ENCODE measurements at places on chromosomes 12 and 14. TPM values are rescaled to one million over a fixed set of nuclear protein-coding genes. Genes with fewer than 3 reads are reported as not detected.

DNA sequence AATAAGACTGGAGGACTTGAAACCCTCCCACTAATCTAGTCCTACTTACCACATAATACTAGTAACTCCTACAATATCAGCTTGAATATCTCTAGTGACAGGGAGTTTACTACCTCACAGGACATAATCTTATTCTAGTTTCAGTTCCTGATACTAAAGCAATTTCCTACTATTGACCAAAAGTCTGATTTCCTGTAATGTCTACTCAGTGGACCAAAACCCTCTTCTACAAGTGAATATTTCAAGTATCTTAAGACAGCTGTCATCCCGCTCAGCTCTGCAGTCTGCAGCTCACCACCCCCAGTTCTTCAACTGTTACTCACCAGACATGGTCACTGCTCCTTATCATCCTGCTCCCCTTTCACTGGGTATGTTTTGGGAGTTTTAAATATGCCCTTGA lies 70.8 kb upstream of the TMCC3 start:
- no peak overlapping the region for H3K4me3 ChIP-seq
- no peaks in the 10 kb centered on the region for H3K36me3 ChIP-seq
- no peak overlapping the region for H3K27ac ChIP-seq
- no peaks in the 10 kb centered on the region for H3K27me3 ChIP-seq

GRCh38 chr14:104843442-104844305 lies 21.4 kb upstream of the CEP170B start:
- no peak overlapping the region for H3K4me3 ChIP-seq
- peaks cover 43% of the 10 kb centered on the region for H3K27me3 ChIP-seq
- peaks cover 4% of the 10 kb centered on the region for H3K4me1 ChIP-seq
- H3K27ac ChIP-seq = no peak overlapping the region
- DNase-seq = no peak

GRCh38 chr12:70920891-70921290 lies 353 bp upstream of the PTPRR start:
- no peak overlapping the region for H3K4me3 ChIP-seq
- H3K27ac ChIP-seq = no peak overlapping the region
- H3K36me3 ChIP-seq = peaks cover 3% of the 10 kb centered on the region
- H3K4me1 ChIP-seq = no peaks in the 10 kb centered on the region

DNA sequence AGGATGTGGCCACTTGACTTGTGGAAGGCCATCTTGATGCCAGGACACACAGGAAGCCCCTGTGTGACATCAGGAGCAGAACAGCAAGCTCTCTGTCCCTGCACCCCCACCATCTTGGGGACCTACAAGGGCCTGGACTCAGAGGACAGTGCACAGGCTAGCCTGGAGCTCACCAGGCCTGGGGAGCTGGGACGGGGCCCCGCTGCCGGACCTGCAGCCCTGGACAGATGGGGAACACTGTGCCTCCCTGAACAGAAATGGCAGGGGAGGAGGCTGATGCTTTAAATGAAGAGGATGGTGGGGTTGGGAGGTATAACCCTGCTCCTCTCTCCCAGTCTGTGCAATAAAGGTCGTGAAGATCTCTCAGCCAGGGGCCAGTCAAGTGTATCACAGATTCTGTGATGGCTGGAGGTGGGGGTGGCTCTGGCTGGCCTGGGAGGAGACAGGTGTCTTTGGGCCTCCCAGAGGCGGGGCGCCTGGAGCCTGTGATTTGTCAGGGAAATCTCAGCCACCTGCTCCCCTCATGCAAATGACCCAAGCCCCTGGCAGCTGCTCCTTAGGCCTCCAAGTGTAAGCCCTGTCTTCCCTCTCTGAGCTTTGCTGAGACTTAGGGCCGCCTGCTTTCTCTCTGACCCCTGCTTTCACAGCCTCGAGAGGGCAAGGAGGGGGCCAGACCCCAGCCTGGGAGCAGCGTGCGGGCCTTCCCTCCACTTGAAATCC lies 1.1 kb upstream of the GNB3 start:
- no peak overlapping the region for H3K4me3 ChIP-seq
- H3K36me3 ChIP-seq = no peaks in the 10 kb centered on the region
- H3K4me1 ChIP-seq = peaks cover 5% of the 10 kb centered on the region
- DNase-seq = no peak

GRCh38 chr14:56297449-56297848 lies 179.2 kb downstream of the PELI2 start:
- no peaks in the 10 kb centered on the region for H3K27me3 ChIP-seq
- no peak overlapping the region for H3K27ac ChIP-seq
- H3K4me1 ChIP-seq = no peaks in the 10 kb centered on the region
- H3K4me3 ChIP-seq = no peak overlapping the region
- DNase-seq = no peak

TSHR gene
- total RNA-seq = not detected

DNA sequence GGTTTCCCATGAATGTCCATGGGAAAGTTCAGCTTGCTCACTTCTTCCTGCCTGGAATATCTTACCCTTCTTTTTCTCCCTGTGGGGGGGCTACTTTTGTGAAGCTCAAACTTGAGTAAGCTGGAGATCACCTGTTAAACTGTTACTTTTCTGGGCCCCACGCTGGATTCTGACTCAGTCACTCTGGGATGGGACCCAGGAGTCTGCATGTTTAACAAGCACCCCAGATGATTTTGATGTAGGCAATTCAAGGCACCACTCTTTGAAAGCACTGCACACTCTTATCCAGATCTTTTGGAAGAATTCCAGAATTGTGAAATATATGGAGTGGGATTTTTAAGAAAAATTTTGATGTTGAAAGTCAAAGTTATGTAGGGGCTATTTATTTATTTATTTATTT lies 46.3 kb upstream of the IGF1 start:
- no peak for DNase-seq
- no peak overlapping the region for H3K4me3 ChIP-seq
- H3K27ac ChIP-seq = no peak overlapping the region
- H3K36me3 ChIP-seq = no peaks in the 10 kb centered on the region
- H3K4me1 ChIP-seq = no peaks in the 10 kb centered on the region

TPH2 gene
- total RNA-seq = not detected

TAS2R14 gene
- total RNA-seq = 0.97 TPM

DNA sequence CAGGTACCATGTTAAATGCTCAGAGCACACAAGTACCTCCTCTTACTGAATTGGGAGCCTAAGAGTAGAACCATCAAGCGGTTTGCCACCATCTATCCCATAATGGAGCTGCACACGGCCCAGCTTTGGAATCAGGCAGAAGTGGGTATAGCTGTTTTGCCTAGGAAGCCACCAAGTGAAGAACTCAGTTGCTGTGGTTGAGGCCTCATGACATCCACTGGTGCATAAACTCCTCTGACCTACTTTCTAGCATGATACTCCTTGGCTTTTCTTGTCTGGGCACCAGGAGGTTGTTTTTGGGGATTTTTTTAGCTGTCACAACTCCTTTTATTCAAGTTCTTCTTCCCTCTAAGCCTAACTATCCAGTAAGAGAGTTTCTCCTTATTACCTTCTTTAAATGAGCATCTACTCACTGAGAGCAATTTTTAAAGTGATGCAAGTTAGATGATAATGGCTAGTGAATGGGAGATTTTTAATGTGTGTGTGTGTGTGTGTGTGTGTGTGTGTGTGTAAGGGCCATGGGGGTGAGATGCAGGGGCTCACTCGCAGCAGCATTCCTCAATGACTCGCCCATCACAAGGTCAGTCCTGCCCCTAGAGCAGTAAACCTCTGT lies 20.9 kb upstream of the KRAS start:
- H3K4me1 ChIP-seq = peaks cover 10% of the 10 kb centered on the region
- no peak overlapping the region for H3K4me3 ChIP-seq

GRCh38 chr12:108955225-108955835 lies 65.5 kb downstream of the SVOP start:
- DNase-seq = no peak
- no peaks in the 10 kb centered on the region for H3K27me3 ChIP-seq
- no peaks in the 10 kb centered on the region for H3K36me3 ChIP-seq
- no peak overlapping the region for H3K4me3 ChIP-seq
- no peak overlapping the region for H3K27ac ChIP-seq

- no peak overlapping the region for H3K27ac ChIP-seq
- no peak overlapping the region for H3K4me3 ChIP-seq
- DNase-seq = no peak
- no peaks in the 10 kb centered on the region for H3K27me3 ChIP-seq
- no peaks in the 10 kb centered on the region for H3K4me1 ChIP-seq
Measured at GRCh38 chr12:18283831-18284230, 22.5 kb downstream of the PIK3C2G start.

DNA sequence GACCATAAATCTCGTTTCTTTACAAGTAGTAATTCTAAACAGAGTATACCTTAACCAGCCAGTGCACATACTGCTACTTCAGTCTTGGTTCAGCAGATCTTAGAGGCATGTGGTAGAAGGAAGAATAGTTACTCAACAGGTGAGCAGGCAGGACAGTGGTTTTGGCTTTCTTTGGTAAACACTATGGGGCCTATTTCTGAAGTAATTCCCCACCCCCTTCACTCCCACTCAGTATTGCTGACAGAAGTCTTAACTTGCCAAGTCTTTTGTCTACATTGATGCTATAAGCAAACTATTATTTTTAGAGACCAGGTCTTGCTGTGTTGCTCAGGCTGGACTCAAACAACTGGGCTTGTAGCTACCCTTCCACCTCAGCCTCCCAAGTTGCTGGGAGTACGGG lies 68.5 kb downstream of the FBXO34 start:
- H3K27ac ChIP-seq = peak overlapping the region; percentile 19
- no peak overlapping the region for H3K4me3 ChIP-seq
- H3K4me1 ChIP-seq = peaks cover 69% of the 10 kb centered on the region
- peaks cover 6% of the 10 kb centered on the region for H3K36me3 ChIP-seq

GRCh38 chr12:126295652-126296051 lies 1230.4 kb downstream of the AACS start:
- no peak overlapping the region for H3K27ac ChIP-seq
- H3K36me3 ChIP-seq = no peaks in the 10 kb centered on the region
- no peaks in the 10 kb centered on the region for H3K27me3 ChIP-seq

GRCh38 chr14:24274101-24274543 lies 2.7 kb upstream of the RABGGTA start:
- H3K36me3 ChIP-seq = peaks cover 18% of the 10 kb centered on the region
- H3K4me1 ChIP-seq = peaks cover 64% of the 10 kb centered on the region
- peak; percentile 76 for DNase-seq
- H3K27me3 ChIP-seq = no peaks in the 10 kb centered on the region
- H3K27ac ChIP-seq = peak overlapping the region; percentile 89

- H3K4me3 ChIP-seq = no peak overlapping the region
- peaks cover 11% of the 10 kb centered on the region for H3K4me1 ChIP-seq
- DNase-seq = no peak
- H3K36me3 ChIP-seq = no peaks in the 10 kb centered on the region
- H3K27ac ChIP-seq = no peak overlapping the region
- H3K27me3 ChIP-seq = no peaks in the 10 kb centered on the region
Measured at GRCh38 chr12:89824822-89825221, 116.2 kb upstream of the ATP2B1 start.

GRCh38 chr12:115227137-115227615 lies 543.2 kb upstream of the TBX3 start:
- H3K4me3 ChIP-seq = no peak overlapping the region
- H3K27me3 ChIP-seq = no peaks in the 10 kb centered on the region
- no peaks in the 10 kb centered on the region for H3K36me3 ChIP-seq

DNA sequence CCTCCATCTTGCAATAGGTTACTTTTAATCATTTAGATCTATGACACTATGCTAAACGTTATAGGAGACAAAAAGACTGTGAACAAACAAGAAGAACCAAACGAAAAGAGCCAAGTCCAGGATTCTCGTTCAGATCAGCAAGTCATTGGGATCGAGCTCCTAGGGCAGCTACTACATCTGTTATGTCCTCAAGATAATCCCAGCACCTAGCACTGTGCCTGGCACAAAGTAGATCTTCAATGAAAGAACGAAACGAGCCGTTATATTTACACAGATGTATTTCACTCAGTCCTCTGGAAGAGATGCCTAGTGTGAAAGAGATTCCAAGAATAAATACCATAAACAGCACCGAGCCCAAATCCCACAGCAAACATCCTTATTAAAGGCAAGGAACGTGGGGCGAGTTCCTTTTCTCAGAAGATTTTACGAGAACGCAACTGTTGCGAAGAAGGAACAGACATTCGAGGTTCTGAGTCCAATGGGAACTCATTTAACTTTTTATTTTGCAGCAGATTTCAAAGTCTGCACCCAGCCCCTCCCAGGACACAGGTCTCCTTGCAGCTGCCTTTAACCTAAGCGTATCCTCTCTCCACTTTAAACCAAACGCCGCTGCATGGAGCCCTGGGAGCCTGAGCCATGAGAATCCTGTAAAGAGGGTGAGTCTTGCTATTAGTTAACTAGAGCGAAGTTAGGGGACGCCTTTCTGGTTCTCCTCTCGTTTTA lies 544 bp upstream of the TDP1 start:
- no peak for DNase-seq
- no peaks in the 10 kb centered on the region for H3K27me3 ChIP-seq
- peaks cover 33% of the 10 kb centered on the region for H3K36me3 ChIP-seq
- H3K4me3 ChIP-seq = peak overlapping the region; percentile 92
- H3K27ac ChIP-seq = peak overlapping the region; percentile 92

AMDHD1 gene
- total RNA-seq = 1.1 TPM

KCNH5 gene
- total RNA-seq = not detected
